ENCODE measurements at places on chromosomes 13 and 19.

- DNase-seq = no peak
These were observed 201.3 kb downstream of the SLITRK6 start for GRCh38 chr13:85597790-85598500.

DNA sequence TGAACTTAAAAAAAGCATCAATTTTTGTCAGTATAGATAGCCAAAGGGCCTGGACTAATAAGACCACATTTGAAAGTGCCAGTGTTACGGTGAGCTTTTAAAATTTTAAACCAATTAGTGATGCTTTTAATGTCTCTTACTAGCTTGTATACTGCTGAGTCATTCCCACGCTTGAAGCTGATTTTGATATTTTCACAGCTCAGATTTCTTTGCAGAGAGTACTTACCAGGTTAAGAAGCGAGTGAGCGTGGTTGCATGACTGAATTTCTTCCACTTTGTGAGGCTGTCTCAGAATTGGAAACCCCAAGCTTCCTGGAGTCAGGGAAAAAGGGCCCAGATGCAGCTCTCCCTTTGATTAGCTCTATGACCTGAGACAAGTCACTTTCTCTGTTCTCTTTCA lies 74.5 kb upstream of the NBEA start:
- DNase-seq = no peak

GRCh38 chr13:27300941-27301586 lies 30.4 kb downstream of the RASL11A start:
- DNase-seq = no peak

GRCh38 chr19:12885749-12886650 lies 1.0 kb downstream of the KLF1 start:
- no peak for DNase-seq

DNA sequence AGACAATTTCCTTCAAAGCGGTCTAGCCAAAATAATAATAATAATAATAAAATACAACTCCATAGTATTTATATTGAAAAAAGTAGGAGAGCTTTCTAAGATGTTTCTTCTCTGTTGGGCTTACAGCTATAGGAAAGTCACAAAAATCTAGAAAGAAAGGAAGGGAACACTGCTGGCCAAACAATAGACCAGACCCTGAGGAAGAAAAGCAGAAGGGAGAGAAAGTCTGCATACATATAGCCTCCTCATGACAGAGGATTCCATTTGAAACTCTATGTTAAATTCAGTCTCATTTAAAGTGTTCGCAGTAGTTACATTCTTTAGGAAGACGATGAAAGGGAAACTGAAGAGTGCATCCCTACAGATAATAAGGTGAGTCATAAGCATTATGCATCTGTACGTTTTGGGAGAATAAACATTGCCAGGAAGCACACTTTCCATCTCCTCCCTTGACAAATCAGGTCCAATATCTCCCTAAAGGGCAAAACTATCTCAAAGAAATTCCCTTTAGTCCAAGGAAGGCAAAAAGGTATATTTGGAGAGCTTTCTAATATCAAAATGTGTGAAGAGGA lies 86.5 kb downstream of the PCDH9 start:
- DNase-seq = no peak

- peak; percentile 25 for DNase-seq
These were observed 172.6 kb upstream of the ATXN8OS start for GRCh38 chr13:69935043-69935442.
